Mesenchymal stem cell (in vitro differentiated cells and primary cell): ENCODE measurements at places on chromosomes 7 and 10.
A peak's percentile ranks its signal among the peaks of the same experiment; 100 is the strongest.

- peaks cover 3% of the 10 kb centered on the region for H3K4me1 ChIP-seq
- no peak overlapping the region for H3K27ac ChIP-seq
- DNase-seq = peak; percentile 83
- H3K27me3 ChIP-seq = no peaks in the 10 kb centered on the region
Measured at GRCh38 chr10:60894786-60895185, 49.2 kb downstream of the RHOBTB1 start.

DNA sequence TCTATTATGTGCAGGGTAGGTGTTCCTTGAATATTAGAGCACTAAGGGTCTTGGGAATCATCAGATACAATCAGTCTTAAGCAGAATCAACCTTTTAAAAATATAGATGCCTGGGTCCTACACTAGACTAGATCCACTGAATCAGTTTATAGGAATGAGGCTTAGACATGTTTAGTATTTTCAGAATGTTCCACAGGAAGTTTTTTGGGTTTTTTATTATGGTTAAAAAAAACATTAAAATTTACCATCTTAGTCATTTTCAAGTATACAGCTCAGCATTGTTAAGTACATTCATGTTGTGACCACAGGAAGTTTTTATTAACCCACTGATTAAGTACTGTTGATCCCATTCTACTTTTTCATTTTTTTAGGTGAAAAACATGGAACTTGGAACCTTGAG lies 135.7 kb downstream of the LCOR start:
- no peaks in the 10 kb centered on the region for H3K27me3 ChIP-seq
- no peak overlapping the region for H3K4me3 ChIP-seq
- peaks cover 6% of the 10 kb centered on the region for H3K4me1 ChIP-seq
- no peak for DNase-seq

DNA sequence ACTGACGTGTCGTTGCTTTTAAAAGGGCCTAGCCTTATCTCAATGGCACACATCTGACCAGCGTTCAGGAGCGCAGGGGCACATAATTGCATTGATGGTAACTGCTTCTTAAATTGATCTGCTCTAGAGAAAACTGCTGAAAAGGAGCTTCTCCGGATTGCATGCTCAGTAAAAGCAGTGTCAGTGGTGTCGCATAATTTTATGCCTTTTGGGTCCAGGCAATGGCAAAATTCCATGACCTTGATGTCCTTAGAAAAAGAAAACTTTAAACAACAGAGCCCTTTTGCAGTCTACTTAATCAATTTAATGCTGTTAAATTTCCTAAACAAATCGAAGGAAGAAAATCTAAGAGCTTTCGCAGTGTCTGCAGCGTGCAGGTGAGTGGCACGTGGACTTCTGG lies 75.7 kb downstream of the PTPRE start:
- no peaks in the 10 kb centered on the region for H3K36me3 ChIP-seq
- H3K27ac ChIP-seq = no peak overlapping the region
- H3K27me3 ChIP-seq = no peaks in the 10 kb centered on the region
- H3K4me3 ChIP-seq = no peak overlapping the region

DNA sequence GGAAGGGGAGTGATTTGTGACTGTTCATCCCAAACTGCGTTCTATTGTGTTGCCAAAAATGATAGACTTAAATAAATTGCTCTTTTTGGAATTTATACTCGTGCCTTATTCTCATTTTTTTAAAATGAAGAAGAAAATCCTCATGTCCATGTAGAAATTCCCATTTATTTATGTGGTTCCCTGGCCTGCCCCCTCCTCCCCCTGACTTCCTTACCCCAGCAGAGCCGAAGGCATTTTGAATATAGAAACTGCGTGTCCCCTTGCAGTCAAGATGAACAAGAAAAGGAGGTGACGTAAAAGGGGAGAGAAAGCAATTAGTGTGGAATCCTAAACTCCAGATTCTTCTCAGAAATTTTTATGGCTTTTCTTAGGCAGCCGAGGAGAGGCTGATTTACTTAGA lies 126.1 kb downstream of the FAM204A start:
- no peaks in the 10 kb centered on the region for H3K4me1 ChIP-seq
- no peaks in the 10 kb centered on the region for H3K36me3 ChIP-seq
- no peak for DNase-seq
- H3K27me3 ChIP-seq = no peaks in the 10 kb centered on the region
